ENCODE measurements at places on chromosomes 5 and 9.

DNA sequence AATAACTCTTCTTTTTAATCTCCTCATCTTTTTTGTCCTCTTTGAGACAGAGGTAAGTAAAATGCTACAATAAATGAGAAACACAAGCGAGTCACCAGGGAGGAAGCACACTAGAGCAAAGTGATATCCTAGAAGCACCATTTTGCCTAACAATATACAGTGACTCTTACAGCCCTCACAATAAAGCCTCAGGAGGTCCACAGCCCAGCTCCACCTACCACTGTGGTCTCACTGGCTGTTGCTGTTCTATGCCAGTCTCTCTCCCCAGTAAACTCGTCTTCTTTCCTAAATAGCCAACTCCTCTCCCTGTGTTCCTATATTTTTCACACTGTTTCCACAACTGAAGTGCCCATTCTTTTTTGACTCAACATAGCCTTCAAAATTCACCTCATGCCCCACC lies 44.3 kb downstream of the TNFSF15 start:
- DNase-seq: no peak

- DNase-seq: no peak
Observed at GRCh38 chr9:131403493-131403773, 9.5 kb downstream of the PRRC2B start.

DNA sequence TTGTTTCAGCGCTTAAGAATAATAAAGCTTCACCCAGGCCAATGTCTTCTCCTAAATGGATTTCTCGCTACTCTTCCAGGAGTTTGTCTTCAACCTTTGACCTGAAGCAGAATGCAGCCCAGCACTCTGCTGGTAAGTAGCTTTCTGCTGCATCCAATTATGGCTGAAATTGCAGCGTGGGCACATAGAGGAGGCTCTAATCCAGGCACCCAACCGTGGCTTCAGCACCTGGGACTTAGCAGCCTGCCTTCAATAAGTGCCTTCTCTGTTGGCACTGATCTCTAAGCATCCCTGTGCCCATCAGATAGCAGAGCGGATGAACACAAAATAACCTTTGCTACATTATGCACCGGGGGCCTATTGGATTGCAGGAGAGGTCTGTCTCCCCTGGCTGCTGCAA lies 105.2 kb downstream of the TRIM32 start:
- no peak for DNase-seq

- DNase-seq: no peak
Observed at GRCh38 chr9:88824711-88825110, 166.6 kb upstream of the S1PR3 start.

- no peak for DNase-seq
Observed at GRCh38 chr5:13348568-13348967, 595.9 kb downstream of the DNAH5 start.

DNA sequence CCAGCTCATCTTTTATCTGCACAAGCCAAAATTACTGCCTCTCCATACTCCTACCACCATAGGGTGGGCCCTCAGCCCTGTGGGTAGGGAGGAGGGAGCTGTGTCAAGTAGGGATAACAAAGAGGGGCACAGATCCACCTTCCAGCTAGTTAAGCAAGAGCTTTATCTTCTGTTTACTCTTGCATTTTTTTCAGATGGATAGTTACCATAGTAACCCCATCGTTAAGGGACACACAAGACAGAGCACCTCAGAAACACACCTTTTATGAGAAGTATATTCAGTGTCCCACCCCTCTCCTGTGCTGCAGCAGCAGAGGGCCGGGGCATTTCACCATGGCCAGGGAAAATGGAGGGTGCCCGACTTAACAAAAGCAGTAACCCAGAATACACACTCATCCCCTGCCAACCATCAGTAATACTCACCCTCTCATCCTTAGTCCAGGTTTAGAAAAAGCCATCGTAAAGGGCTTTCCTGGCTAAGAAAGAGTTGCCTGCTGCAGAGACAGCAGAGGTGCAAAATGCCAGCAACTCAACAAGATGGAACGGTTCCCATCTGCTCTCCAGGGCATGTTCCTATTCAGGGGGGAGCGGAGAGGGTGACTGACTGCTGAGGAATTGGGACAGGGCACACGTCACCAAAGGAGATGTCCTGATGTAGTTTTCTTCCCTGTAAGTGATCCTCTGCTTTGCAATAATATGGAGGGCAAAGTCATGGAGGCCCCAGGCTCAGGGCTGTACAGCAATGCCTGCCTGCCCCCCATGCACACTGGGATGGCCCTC lies 25.1 kb downstream of the MACROH2A1 start:
- no peak for DNase-seq

GRCh38 chr5:137496919-137497318 lies 2.2 kb downstream of the SPOCK1 start:
- DNase-seq: no peak

DNA sequence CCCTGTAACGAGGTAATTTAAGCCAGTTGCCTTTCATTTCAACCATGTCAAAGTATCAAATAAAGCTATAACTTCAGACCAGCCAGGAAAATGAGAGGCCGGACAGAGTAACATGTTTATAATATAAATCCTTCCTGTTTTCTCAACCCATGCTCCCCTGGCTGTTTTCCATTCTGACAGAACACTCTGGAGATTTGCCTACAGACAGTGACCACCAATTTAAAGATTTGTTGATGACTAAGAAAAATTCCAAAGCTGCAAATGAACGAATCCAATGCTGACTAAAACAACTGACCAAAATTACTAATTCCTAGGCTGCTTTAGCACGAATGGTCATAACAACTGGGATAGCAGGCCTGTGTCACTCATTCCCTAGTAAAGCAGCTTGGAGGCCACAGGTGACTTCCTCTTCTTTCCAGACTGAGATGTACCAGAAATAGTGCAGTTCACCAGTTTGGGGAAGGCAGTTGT lies 141.4 kb downstream of the AOPEP start:
- peak; percentile 98 for DNase-seq

DNA sequence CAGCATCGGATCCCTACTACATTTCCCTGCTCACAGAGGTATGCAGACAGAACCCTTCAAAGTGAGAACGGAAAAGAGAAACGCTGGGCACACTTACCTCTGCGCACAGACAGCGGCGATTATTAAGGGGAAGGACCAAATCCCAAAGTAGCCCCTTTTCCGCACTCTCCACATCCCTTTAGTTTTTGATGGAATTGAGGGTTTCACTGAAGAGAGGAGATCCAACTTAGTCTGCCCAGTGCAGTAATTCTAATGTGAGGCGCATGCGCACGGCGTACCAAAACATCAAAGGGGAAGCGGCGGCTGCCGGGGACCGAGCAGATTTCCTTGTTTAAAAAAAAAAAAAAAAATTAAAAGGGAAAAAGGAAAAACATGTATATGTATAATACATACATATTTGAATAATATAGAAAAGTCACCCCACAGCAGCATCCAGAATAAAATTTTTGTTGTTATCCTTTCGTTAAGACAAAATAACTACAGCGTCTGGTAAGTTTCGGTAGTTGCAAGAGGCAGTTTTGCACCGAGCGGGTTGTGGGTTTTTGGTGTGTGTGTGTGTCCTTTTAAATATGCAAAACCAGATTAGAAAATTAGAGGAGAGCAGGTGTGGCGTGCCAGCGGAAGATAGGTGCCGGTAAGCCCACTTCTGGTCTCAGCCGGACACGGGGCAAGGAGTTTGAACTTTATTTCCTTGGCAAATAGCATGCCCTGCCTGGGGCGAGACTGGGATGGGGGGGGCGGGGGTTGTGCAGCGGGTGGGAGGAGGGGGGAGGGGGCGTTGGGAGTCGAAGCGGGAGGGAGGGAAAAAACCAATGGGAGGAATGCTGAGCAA lies at the start of gene GABRB2:
Gene GABRB2, minus strand, starts transcription at position 256 of the 832 bp plus-strand sequence. Its CDS starts 82 bp downstream, at position 174.
- no peak for DNase-seq

DNA sequence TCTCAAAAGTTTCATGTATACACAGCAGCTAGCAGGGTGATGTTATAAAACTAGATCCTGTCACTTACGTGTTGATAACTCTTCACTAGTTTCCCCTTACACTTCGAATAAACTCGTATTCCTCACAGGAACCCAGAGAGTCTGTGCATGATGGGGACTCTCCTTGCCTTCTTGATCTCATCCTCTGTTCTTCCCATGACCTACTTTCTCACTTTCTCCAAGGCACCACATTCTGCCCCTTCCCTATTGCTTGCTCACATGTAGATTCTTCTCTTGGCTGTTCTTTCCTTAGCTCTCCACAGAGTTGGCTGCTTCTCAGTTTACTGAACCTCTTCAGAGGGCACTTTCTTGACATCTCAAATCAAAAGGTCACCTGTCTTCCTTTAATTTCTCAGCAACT lies 1.2 kb upstream of the AOPEP start:
- no peak for DNase-seq

Data from IMR-90 (cell line).